ENCODE measurements at places on chromosomes 5 and 9.

DNA sequence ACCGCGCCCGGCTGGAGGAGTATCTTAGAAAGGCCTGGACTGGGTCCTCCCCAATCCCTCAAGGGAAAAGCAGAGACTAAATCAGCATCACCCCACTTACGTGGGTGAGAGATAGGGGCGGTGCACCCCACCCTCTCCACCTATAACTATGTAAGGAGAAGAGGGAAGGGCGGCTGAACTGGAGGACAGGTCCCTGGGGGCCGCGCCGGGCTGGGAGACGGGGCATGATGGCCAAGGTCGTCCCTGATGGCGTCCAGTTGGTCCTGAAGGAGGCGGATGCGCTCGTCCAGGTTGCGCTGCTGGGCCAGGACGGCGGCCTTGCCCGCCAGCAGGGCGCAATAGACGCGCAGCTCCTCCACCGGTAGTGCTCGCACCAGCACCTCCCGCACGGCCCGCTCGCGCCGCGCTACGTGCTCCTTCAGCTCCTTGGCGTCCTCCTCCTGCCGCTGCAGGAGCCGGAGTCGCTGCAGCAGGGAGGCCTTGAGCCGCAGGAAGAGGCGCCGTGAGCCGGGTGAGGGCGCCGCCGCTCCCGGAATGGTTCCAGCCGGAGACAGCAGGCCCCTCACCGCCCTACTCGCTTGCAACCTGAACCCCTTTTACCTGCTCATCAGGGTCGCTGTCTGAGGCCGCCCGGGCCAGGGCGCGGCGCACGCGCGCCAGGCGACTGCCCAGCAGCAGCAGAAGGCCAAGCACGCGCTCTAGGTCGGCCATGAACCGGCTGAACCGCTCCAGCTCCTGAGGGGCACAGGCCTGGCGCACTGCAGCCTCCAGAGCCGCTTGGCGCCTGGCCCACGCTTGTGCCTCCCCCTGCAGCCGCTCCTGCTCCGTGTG, 7.6 kb downstream of the SHROOM1 start:
- DNase-seq: no peak

- no peak for DNase-seq
Measured at GRCh38 chr9:90720621-90721265, 78.1 kb upstream of the DIRAS2 start.

- DNase-seq: no peak
Measured at GRCh38 chr9:130187523-130187846, 15.3 kb downstream of the NCS1 start.

- no peak for DNase-seq
Measured at GRCh38 chr9:132752877-132753592, 82.8 kb downstream of the GTF3C4 start.

- DNase-seq: no peak
Measured at GRCh38 chr9:73565833-73566465, 414.3 kb downstream of the ANXA1 start.

- no peak for DNase-seq
Measured at GRCh38 chr5:112004867-112005622, 248.1 kb upstream of the NREP start.

DNA sequence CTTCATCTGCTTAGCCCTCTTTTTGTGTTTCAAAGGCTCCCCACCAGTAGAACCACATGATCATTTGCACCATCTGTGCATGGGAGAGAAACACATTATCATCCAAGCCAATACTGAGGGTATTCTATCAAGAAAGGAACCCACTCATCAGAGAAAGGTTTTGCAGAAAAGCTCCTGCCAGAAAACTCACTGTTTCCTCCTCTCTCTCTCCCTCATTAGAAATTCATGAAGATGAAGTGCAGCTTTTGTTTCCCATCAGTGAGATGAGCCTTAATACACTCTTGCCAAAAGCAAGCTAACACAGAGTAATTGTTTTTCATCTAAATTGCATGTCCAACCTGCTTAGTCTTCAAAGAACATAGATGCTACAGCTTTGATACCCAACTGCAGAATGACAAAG, 142.4 kb upstream of the GRAMD2B start:
- DNase-seq: no peak

DNA sequence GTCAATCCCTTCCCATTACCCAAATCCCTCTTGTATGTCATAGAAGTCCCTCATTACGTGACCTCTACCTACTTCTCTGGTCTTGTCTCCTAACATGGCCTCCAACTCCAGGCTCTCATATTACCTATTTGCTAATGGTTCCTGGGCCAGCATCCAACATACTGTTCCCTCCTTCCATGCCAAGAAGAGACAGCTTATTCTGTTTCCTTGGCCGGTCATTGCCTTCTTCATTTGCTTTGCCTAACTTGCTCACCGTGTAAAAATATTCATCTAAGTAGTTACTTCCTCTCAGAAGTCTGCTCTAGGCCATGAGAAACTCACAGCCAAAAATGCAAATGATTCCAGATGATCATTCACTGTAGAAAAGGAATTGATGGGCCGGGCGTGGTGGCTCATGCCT, 8.9 kb upstream of the IL6ST start:
- no peak for DNase-seq

GRCh38 chr5:3786891-3787430, 191.3 kb downstream of the IRX1 start:
- no peak for DNase-seq

- no peak for DNase-seq
Measured at GRCh38 chr5:159135896-159136531, 36.3 kb upstream of the EBF1 start.

GRCh38 chr9:94928691-94929368, 202.3 kb downstream of the AOPEP start:
- DNase-seq: no peak

GRCh38 chr9:134534661-134535080, 106.9 kb upstream of the COL5A1 start:
- no peak for DNase-seq

- no peak for DNase-seq
Measured at GRCh38 chr5:14457476-14457875, 124.1 kb upstream of the OTULINL start.

DNA sequence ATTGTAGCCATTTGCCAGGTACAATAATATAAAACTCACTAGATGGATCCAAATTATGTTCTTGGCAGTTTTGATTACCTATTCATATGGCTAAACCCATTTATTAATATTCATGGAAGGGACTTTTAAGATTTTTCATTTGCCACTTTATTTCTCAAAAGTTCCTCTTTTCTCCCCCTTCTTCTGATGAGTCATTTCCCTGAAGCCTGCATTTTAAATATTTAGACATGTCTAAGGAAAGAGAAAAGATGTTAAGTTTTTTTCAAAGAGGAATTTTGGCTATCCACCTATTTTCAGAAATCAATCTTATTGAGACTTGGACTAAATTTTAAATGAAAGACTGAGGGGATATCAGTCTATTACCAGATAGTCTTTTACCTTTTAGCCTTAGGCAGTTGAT, 1189.4 kb downstream of the EFNA5 start:
- no peak for DNase-seq

DNA sequence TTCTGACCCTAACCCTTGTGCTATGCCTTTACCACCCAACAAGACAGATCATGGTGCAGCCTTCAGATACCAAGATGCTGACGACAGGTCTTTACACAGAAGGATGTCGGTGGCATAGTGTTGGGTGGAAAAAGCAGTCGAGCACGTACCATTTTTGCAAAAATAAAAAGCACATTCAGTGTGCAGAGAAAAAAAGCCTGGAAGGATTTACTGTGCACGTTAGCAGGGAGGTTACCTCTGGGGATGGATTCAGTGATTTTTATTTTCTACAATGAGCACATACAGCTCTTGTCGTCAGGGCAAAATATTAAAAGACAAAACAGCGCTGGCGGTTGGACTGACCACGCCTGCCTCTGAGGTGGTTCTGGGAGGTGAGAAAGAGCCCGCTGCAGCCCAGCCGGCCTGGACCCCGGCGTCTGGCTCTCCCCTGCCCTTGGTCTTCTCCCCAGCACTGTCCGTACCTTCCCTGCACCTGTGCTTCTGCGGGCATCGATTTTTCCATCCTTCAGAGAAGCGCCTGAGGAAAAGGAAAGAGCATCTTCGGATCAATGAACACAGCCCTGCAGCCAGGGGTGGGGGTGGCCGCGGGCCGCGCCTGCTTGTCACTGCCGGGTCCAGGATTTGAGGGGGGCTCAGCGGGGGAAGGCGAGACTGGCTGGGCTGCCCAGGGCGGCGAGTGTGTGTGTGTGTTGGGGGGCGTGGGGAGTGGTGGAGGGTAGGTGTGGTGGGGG, 200.0 kb upstream of the IER5L start:
- DNase-seq: no peak

DNA sequence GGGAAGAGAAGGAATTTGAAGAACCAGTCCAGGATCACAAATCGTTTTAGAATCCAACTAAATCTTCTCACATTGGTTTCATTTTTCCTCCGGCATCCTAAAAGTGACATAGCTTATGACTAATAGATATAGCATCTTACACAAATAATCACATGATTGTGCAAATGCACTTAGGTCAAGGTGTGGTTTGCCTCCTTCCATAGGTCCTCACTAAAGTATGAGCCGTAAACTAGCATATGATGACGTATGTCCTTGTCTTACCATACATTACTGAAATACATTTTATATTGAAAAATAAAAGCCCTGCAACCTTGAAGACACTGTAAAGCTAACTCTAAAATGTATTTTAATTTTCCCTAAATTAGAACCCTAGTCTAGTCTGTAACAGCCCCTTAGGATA, 362.7 kb upstream of the ADAMTS16 start:
- DNase-seq: no peak

DNA sequence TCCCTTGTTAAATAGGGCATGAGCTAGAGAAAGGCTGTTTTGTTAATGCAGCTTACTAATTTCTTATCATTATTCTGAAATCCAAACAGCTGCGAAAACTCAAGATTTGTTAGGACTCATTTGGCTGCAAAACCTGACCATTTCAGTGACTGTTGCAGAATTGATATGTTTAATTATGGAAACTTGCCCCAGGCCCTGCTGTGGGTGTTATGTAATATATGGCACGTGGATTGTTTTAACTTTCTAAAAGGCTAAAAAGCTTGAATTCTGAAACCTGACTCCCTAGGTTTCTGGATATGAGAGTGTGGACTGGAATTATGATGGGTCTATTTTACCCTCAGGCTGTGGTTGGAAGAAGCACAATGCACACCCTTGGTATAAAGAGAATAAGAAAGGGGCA, 4.4 kb downstream of the IL9 start:
- no peak for DNase-seq

DNA sequence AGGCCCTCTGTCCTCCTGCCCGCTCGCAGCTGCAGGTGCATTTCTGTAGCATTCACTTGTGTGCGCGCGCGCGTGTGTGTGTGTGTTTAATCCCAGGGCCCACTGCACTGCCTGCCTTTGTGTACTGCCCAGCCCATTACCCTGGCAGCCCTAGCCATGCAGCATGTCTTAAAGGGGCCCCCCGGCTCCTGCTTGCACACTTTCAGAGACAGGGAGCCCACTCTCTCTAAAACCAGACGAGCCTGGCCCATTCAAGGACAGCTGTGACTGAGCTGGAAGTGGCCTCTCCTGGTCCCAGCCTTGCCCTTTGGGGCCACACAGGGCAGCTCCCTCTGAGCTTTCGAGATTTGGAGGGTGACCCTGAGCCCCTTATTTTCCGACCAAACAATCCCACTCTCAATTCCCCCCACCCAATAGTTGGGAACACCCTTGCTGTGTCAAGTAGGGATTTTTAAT, 98.9 kb downstream of the DAB2IP start:
- no peak for DNase-seq
